ENCODE measurements at places on chromosomes 3 and 15. TPM values are rescaled to one million over a fixed set of nuclear protein-coding genes. Genes with fewer than 3 reads are reported as not detected.
A peak's percentile ranks its signal among the peaks of the same experiment; 100 is the strongest.

GOLGA6D gene
- not detected for total RNA-seq

DNA sequence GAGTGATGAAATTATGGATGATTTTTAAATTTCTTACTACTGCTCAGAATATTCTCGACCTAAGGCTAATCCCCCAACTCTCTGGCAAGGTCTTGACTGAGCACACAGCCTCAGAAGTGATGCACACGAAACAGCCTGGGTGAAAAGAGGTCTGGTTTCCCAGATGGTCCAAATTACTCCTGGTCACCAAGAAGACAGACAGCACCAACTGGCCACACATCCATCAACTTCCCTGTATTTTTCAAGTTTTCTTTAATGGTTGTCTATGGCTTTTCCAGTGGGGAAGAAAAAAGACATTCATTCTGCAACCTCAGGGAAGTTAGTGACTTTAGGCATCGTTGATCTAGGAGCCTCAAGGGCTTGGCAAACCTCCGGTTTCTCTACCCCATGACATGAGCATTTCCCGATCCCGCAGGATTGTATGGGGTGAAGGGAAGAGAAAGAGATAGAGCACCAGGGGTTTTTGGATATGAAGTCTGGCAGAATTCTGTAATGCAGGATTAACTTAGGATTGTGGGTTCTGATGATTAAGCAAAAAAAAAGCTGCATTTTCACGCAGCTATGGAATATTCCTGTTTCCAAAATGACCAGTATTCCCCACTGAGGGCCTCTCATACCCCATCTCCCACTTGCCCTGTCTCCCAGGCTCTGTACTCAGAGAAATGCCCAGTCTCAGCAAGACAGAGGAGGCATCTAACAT is 62.2 kb downstream of the UMPS start:
- DNase-seq: no peak

DNA sequence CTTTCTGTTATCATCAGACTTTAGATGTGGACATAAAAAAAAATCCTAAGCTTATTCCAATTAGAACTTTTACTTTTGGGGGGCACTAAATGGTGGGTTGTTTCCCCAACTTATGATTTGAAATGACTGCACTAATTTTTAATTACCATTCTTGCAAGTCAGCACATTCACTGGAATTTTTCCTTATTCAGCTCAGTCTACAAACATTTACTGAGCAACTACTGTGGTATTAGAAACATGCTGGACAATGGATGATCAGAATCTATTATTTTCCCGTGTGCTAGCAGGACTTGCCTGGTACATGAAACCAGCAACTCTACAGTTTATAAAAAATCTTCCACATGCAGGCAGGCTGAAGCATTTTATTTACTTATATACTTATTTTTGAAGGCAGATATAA is 273.6 kb downstream of the FOXP1 start:
- no peak for DNase-seq

PAQR9 gene
- 0.33 TPM for total RNA-seq

GRCh38 chr3:10299175-10299574 is 6.4 kb upstream of the GHRL start:
- no peak for DNase-seq

FGD5 gene
- total RNA-seq: 4.9 TPM

DNA sequence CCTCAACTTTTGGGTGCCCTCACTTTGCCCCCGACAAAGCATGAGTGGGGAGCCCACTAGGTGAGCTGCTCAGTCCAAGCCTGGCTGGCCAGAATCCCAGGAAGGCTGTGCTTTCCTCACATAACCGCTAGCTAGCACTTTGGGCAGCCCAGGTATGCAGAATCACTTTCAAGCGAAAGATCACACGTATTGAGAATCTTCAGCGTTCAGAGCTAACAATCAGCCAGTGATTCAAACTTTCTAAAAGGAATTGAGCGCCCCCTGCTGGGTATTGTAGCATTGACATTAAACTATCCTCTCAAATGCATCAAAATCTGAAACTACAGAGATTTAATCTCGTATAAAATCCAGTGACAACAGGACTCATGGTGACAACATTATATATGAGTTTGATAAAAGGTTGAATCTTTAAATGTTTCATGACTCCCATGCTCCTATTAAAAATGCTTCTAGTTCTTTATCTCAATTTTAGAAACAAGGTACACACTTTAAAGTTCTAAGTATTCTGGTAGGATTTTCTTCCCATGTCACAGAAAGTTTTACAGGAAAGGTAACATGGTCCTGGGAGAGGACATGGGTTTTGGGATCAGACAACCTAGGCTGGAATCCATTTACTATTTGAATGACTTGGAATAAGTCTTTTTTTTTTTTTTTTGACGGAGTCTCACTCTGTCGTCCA is 11.8 kb downstream of the ANAPC13 start:
- peak; percentile 81 for DNase-seq

FAM174B gene
- total RNA-seq: 51.4 TPM

GRCh38 chr3:64691051-64691450 is 3.3 kb upstream of the ADAMTS9 start:
- no peak for DNase-seq

DNA sequence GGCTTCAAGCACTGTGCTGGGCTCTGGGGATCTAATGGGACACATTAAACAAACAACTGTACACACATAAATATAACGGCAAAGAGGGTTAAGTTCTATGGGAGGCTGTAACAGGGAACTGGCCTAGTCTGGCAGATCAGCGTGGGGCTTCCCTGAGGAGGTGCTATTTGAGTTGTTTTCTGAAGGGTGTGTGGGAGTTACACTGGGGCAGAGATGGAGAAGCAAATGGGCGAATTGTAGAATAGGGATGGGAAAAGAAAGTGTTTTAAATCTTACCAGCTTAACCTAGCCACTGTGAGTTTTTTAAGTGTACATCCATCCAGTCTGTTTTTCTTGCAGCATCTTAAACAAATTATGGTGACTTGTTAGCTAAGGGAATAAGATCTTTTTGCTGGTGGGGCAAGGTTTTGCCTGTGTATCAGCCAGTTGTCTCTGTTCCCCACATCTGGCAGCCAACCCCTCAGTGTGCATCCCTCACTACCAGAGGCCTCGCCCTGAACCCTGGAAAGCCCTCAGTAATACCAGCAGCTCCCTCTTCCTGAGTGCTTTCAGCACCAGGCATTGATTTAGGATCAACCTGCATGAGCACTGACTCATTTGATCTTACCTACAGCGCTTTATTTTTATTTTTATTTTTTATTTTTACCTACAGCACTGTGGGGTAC is 10.9 kb upstream of the IL16 start:
- DNase-seq: no peak

GRCh38 chr3:59753808-59754450 is 704.1 kb upstream of the CFAP20DC start:
- no peak for DNase-seq

DNA sequence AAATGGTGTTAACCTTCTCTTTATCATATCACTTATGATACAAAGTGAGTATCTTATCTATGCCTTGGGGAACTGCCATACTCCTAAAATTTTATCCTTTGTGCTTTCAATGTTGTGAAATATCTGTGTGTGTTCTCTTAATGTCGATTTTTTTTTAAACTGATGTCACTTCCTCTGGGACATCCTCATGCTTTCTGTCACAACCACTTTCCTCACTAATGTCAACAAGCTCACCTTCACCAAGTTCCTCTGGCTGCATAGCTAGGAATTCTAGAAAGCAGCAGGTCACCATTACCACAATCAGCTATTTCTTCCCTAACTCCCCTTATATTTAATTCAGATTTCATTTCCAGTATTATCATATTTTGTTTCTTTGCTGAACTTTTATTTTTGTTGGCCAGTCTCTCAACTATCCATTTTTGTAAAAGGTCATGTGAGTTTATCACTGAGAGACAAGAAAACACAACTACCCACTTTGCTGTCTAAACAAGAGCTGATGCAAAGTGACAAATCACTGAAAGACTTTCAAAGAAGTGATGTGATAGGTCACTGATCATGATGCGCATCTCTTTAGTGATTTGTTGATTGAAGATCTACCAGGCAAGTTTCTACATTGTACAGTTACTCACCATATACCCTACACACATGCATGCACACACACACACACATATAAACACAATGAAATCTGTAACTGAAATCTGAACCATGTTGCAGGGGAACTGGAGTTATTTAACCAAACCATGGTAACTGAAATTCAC is 369.0 kb downstream of the ULK4 start:
- DNase-seq: no peak

GRCh38 chr3:105579439-105579838 is 212.7 kb downstream of the ALCAM start:
- DNase-seq: no peak

ARF4 gene
- 90.3 TPM for total RNA-seq

ZBTB47 gene
- 19.7 TPM for total RNA-seq

DGKG gene
- 16.2 TPM for total RNA-seq

GRCh38 chr3:58022490-58022889 is 14.3 kb downstream of the FLNB start:
- DNase-seq: no peak

All from body of pancreas (tissue), 4 donors.